ENCODE measurements at places on chromosomes 4 and X. TPM values are rescaled to one million over a fixed set of nuclear protein-coding genes. Genes with fewer than 3 reads are reported as not detected.

DNA sequence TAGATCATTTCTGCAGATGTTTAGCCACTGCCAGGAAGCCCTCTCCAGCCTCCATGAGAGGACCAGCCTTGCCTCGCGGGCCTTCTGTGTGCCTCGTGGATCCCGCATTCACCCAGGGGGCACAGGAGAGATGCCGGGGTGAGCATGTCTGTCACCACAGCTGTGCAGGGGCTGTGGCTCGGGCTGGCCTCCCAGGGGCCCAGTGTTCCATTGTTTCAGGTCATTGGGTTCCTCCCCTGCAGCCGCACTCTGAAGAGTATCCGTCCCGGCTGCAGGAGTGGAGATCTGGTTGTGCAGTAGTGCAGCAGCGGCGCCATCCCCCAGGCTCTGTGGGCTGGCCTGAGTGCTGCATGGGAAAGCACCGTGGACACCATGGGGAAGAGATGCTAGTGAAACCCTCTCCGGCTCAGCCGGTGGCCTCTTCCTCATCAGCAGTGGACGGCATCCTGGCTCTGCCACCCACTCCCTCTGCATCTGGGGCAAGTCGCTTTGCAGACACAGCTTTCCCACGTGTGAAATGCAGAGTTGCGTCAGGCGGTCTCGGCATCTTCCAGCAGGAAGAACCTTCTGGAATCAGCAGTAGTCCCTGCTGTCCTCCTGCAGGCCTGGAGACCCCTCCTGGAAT, 29.1 kb downstream of the TBC1D14 start:
- no peak for DNase-seq

DNA sequence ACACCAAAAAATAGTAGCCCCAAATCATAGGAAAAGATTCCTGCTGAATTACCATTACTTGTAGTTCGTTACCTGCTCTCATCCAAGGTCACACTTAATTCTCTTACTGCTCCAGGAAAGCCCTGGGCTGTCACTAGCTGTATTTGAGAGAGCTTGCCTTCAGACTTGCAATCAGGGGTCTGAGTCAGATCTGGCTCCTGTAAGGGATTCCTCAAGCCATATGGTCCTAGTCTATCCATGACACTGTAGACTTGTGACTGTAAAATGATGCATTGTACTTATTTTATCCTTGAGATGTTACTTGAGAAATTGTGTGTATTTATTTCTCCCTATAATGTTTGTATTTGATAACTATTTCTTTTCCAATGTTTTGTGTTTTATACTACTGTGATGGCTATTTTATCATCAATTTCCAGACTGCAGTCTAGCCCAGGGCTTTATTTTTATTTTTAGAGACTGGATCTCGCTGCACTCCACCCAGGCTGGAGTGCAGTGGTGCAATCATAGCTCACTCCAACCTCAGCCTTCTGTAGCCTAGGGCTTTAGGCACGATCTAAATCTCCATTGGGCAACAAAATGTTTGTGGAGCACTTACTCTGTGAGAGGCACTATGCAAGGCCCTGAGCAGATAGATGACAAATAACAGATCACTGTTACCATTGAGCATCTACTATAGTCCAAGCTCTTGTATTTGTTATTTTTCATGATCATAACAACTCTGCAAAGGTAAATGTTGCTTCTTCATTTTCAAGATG, 24.2 kb downstream of the ERVMER34-1 start:
- DNase-seq = no peak

- DNase-seq = peak; percentile 23
Measured at GRCh38 chr4:173318648-173319211, 15.4 kb downstream of the HMGB2 start.

GRCh38 chr4:152074573-152074972, 313.8 kb upstream of the GATB start:
- no peak for DNase-seq

DNA sequence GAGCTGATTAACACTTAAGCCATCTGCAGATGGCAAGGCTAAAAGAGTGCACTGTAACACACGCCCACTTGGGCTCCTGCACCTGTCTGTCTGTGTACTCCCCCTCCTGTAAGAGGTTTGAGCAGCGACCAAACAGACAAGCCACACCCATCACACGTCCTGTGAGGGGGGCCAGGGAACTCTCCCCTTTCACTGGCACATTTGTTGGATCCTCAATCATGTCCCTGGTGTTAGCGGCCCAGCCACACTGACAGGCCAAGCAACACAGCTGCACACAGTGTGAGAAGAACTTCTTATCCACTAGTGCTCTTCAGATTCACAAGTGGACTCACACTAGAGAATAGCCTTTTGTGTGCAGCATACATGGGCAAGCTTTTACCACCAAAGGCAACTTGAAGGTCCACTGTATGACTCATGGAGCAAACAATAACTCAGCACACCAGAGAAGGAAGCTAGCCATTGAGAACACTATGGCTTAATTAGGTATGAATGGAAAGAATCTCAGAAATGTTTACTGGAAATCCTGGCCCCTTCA, 29.1 kb upstream of the UTP14A start:
- DNase-seq = no peak

RIBC1 gene
- polyA plus RNA-seq = 4.9 TPM

HTRA3 gene
- polyA plus RNA-seq = 15.4 TPM
